Stimulated activated CD8-positive, alpha-beta memory T cell treated with anti-CD3 and anti-CD28 coated beads, Interleukin-2, amount 100 ng/mL, for 48 hours (primary cell): ENCODE measurements at places on chromosomes 11 and 22.

DNA sequence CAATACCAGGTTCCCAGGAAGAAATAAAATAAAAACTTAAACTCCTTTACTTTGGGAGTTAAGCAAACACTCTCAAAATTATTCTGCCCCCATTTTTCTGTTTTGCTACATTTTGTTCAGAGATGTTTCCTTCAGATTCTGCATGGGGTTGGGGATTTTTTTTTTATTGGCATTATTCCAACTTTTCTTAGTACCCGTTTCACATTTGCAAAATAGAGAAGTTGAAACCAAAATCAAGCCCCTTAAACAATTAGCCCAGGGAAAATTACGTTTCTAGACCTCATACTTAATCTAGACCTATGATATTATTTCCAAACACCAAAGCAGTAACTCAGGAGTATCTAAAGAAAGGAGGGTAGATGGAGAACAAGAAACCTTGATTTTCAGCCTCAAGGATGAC, 20.6 kb upstream of the MS4A7 start:
- no peak for DNase-seq

GRCh38 chr11:86191874-86192273, 52.7 kb upstream of the EED start:
- DNase-seq: no peak

DNA sequence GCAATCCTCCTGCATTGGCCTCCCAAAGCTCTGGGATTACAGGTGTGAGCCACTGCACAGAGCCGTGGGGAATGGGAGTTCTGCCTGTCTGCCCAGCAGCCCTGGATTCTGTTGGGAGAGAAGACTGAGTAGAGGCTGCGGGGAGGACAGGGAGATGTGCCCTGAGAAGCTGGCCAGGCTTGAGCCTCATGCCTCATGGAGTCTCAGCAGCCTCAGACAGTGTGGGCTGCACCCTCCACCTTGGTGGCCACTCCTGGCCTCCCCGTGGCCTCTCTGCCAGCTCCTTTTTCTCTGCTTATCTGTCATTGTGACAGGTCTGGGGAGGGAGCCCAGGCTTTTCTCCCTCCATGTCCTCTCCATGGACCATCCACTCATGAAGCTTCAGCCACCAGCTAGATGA, 43.2 kb downstream of the DKK3 start:
- no peak for DNase-seq

GRCh38 chr22:50329236-50329635, 2.4 kb upstream of the DENND6B start:
- DNase-seq: no peak

DNA sequence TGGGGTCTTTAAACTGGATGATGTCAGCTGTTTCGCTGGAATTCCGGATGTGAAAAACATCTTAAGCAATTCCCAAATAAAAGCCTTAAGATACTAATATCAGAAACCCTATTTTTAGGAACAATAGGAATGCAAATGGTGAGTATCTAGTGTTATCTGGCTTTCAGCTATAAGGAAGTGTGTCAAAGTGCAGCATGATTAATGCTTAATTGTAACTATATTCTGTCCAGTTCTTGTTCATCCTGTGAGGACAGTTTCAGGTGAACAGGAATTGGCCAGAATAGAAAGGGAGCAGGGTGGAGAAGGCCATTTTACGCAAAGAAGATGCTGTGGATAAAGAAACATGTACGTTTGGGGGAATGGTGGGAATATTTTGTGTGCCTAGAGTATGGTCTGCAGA, 108.2 kb downstream of the RASSF10 start:
- no peak for DNase-seq

- DNase-seq: no peak
These were observed 48.4 kb downstream of the INSC start for GRCh38 chr11:15163136-15163535.
